Endothelial cell (in vitro differentiated cells): ENCODE measurements at places on chromosomes 1 and 21.

GRCh38 chr1:53459321-53460175, at the start of gene DMRTB1:
Gene DMRTB1, plus strand, starts transcription at chr1:53459399. Its CDS starts 55 bp downstream, at chr1:53459454.
- DNase-seq, result no peak

DNA sequence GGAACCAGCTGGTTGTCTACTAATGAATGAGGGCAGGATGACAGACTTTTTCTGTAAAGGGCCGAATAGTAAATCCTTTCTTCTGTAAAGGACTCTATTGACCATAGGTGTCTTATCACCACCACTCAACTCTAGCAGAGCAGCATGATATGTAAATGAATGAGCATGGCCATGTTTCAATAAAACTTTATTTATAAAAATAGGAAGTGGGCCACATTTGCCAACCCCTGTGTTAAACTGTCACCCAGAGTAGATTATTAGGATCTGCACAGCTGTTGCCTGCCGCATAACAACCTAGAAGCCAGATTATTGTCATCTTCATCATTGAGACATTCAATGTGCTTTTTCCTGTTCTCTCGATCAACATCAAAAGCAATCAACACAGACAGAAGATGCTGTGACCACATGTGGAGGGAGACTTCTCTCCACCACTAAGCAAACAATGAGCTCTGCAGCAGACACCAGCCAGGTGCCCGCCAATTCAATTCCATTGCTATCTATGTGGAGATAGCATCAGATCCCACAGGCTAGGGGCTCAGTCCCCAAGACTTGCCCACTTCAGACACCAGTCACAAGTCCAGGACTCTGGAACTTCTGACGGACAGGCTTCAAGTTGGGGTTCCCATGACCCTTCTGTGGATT, 6.8 kb upstream of the EFHD2 start:
- no peak for DNase-seq

GRCh38 chr1:186236921-186237320, 138.1 kb downstream of the TPR start:
- no peak for DNase-seq

DNA sequence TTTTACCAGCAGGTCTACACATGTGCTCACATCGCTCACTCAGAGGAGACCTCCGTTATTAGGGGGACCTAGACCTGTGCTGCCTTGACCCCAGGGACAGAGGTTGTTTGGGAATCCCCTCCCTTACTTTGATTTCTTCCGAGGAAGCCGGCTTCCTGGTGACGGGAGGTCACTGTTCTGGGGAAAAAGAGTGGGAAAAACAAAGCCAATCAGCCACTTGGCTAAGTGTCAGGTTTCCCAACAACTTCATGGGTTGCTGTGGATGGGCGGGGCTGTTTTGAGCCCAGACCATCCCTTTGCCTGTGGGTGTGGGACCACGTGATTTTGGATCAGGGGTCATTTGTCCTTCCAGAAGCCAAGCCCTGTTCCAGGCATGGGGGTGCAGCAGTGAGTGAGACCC, 7.1 kb upstream of the KCNAB2 start:
- DNase-seq, result no peak

DNA sequence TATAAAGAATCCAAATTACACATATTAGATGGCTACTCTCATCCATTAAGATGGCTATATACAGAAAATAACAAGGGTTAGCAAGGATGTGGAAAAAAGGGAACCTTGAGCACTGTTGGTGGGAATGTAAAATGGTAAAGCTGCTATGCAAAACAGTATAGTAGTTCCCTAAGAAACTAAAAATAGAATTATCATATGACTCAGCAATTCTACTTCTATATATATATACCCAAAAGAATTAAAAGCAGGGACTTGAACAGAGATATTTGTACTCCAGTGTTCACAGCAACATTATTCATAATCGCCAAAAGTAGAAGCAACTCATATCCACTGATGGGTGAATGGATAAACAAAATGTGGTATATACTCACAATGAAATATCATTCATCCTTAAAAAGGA, 126.1 kb downstream of the KCNH1 start:
- DNase-seq, result no peak

DNA sequence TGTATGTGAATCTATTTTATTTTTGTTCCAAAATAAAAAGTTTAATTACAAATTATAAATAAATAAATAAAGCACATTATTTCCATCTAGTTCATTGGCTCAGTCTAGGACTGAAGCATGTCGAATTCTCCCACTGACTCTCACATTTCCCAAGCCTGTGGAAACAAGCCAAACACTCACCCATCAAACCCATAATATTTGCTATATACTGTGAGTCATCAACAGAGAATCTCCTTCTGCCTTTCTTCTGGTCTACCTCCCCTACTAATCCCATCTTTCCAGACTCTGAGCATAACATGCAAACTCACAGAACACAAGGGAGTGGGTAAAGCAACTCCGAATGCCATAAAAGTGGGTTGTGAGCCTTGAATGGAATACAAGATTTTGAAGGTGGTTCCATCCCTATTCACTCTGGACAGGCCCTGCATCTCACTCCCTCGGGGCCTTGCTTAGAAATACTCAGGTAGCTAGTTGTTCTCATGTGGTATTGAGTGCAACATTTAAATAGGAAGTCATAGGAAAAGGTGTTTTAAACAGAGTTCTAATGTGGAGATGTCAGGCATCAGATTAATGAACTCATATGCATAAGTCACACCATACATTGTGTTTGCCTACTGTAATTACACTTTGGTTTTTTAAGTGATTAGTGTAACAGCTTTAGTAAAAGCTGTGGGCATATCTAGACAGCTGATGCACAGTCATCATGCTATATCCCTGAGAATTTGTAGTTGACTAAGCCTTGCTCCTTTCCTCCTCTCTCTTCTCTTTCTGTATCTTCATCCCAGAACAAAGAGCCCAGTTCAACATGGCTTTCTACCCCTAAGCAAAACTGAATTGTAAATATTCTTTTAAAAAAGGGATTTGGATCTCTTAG, 47.0 kb downstream of the F5 start:
- no peak for DNase-seq

GRCh38 chr21:35134309-35134708, 85.2 kb upstream of the RUNX1 start:
- no peak for DNase-seq

DNA sequence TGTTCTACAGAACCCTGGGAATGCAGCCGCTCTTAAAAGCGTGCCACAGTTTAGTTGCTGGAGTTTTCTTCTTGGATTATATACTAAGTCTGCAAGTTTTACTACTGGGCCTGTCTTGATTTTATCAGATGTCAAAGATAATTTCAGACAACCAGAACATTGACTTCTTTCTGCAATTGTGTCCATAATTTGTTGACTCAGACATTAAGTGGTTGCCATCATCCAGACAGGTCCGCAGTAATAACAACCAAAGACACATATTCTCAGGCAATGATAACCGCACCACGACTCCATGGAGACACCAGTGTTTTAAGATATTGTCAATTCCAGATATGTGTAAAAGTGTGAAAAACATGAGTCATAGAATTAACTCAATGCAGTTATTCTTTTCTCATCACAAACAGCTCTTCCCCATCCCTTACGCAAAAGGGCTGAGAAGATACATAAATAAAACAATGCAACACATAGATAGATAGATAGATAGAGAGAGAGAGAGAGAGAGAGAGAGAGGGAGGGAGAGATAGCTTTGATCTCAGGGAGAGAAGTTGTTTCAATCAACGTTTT, 90.4 kb upstream of the FMN2 start:
- no peak for DNase-seq

GRCh38 chr1:197811769-197812168, 36.5 kb upstream of the DENND1B start:
- no peak for DNase-seq

DNA sequence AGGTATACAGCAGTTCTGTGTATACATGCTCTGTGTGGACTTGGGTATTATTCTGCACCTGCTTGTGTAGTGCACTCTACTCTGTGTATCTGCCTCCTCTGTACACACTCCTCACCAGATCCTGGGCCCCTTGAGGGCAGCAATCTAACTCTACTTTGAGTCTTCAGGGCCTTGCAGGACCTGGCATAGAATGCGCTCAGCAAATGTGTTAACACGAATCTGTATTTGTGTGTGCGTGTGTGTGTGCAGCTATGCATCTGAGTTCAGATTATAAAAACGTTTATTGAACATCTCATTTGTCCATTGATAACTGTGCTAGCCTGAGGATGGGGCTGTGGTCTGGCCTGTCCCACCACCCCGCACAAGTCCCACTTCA, 3.9 kb upstream of the MEF2D start:
- DNase-seq, result no peak

DNA sequence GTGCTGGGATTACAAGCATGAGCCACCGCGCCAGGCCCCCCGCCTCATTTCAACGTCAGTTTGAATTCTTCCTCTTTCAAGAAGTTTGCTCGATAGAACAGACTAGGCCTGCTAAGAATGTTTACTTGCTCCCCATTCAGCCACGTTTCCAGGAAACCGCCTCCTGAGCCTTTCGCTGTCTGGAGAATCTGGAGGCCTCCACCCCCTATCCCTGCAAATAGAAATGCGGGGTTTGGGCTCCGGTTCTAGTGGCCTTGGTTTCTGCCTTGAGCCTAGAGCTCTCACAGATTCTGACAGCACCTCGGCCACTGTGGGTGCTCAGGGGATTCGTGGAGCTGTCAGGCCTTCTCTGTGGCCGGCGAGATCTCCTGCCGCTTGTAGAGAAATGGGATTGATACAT, 84.3 kb downstream of the UBIAD1 start:
- DNase-seq, result no peak

DNA sequence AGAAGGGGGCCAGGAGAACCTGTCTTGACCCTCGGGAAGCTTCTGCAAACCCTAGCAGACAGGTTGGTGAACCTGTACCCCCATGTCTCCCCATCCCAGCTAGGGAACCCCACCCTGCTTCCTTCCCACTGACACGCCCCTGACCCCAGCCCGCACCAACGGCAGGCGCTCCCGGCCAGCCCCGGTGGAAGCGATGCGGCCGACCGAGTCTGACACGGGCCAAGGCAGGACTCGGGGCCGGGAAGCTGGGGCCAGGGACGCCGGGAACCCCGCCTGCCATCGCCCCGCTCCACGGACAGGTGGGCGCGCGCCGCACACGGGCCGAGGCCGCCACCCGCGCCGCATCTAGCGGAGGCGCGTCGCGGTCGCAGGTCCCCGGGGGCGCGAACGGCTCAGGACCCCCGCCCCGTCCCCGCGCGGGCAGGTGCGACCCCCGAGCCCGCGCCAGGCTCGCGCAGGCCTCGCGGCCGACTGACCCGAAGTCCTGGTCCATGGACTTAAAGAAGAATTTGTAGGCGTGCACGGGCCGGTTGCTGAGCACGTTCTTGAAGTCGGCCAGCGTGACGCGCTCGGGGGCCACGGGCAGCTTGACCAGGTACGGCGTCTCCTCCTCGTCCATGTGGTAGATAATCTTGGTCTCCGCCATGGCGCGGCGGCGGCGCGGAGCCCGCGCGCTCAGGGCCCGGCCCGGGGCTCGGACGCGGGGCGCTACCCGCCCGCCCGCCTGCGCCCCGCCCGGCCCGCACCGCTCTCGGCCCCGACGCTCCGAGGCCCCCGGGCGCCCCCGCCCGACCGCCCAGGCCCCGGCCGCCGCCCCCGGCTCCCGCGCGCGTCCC, 580 bp downstream of the DVL1 start:
- no peak for DNase-seq
